Activated CD4-positive, CD25-positive, alpha-beta regulatory T cell (primary cell): ENCODE measurements at places on chromosomes 1 and 21.

GRCh38 chr1:118300808-118301207 is 115.8 kb upstream of the SPAG17 start:
- DNase-seq = no peak

DNA sequence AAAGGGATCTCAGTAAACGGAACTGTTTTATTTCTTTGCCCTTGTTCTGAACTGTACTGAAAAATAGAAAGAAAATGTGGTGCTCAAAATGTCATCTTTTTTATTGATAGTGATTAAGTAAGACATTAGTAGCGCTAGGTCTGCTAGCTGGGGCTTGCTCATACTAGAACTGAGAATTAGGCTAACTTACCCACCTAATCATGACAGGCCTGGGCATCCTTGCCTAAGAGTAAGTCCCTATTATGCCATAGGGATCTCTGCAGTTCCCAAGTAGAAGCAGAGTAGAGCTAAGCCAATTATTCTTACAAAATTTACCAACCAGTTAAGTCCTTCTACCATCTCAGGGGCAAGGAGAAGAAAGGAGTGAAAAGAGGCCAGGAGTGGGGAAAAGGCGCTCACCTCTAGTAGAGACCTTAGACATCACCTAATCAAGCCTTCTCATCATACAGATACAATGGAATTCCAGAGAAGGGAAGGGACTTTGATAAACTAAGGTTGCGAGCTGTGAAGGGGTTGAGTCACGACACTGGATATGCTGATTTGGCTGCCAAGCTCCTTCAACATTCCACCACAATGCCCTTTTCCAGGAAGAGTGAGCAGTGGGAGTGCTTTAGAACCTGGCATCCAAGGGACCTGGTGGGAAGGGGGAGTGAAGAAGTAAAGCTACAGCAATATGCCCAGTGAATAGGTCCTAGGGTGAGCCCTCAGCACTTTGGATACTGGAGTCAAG is 27.7 kb upstream of the RPTN start:
- no peak for DNase-seq

DNA sequence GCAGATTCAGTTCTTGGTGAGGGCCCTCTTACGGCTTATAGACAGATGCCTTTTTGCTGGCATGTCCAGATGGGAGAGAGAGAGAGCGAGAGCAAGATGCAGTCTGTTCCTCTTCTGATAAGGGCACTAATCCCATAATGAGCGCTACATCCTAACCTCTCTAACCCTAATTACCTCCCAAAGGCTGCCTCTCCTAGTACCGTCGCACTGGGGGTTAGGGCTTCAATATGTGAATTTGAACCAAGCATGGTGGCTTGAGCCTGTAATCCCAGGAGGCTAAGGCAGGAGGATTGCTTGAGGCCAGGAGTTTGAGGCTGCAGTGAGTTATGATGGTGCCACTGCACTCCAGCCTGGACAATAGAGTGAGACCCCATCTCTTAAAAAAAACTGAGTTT is 10.5 kb upstream of the SDE2 start:
- no peak for DNase-seq

DNA sequence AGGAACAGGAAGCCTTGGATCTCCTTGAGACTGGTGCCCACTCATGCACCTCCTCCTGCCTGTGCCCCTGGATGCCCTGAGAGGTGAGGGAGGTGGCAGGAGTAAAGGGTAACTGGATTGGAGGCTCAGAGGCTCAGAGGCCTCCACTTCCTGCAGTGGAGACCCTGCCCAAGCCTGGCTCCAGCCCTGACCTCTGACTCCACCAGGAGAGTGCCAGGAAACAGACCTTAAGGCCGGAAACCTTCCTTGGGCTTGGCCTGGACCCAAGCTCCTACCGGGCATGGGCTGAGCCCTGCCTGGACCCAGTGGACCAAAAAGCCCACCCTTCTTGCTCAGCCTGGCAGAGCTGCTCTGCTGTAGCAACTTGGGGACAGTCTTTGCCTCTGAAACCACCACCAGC is 15.0 kb upstream of the CELA3B start:
- DNase-seq = no peak

GRCh38 chr1:88060112-88060673 is 623.9 kb upstream of the PKN2 start:
- no peak for DNase-seq

- DNase-seq = no peak
These were observed 2.8 kb upstream of the AZIN2 start for GRCh38 chr1:33078030-33078591.

GRCh38 chr1:241640867-241641622 is 876 bp upstream of the CHML start:
- DNase-seq = no peak
